ENCODE measurements at places on chromosomes 6 and 20.
A peak's percentile ranks its signal among the peaks of the same experiment; 100 is the strongest.

DNA sequence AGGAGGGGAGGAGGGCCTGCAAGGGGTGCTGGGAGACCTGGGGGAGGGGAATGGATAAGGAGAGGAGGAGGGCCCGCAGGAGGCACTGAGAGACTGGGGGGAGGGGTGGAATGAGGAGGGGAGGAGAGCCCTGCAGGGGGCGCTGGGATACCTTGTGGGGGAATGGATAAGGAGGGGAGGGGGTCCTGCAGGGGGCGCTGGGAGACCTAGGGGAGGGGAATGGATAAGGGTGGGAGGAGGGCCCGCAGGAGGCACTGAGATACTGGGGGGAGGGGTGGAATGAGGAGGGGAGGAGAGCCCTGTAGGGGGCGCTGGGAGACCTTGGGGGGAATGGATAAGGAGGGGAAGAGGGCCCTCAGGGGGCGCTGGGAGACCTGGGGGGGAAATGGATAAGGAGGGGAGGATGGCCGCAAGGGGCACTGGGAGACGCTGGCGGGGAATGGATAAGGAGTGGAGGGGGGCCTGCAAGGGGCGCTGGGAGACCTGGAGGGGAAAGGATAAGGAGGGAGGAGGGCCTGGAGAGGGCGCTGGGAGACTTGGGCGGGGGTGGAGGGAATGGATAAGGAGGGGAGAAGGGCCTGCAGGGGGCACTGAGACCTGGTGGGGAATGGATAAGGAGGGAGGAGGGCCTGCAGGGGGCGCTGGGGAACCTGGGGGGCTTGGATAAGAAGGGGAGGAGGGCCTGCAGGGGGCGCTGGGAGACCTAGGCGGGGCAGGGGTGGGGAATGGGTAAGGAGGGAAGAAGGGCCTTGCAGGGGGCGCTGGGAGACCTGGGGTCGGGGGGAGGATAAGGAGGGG, 1.3 kb upstream of the CTCFL start:
- DNase-seq: peak; percentile 38

DNA sequence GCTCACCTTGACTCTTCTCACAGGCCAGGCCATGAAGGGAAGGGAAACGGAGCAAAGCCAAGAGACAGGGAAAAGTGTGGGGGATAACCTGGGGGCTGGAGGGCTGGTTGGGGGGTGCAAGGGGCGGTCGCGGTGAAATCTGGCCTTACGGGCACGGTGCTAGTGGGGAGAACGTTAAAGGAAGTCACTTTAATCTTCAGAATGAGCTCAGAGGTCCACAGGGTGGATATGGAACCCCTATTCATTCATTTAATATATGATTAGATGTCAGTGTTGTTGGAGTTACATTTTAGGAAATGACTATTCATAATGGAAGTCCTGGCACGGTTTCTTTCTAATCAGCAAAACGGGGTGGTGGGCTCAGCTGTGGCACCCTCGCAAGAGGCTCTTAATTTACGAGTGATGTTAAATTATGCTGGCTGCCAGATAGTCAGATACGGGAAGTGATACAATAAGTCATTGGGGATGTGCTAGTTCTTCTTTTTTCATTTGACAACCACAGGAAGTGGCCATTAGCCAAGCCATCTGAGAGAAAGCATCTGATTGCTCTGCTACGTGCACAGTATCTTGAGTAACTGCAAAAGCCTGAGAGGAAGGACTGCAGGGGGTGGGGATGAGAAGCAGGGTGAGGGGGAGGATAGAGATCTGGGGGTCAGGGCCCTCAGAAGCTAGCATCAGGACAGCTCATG, 253.0 kb downstream of the QKI start:
- DNase-seq: peak; percentile 82

- no peak for DNase-seq
These were observed 245.8 kb upstream of the JAG1 start for GRCh38 chr20:10919396-10920140.

DNA sequence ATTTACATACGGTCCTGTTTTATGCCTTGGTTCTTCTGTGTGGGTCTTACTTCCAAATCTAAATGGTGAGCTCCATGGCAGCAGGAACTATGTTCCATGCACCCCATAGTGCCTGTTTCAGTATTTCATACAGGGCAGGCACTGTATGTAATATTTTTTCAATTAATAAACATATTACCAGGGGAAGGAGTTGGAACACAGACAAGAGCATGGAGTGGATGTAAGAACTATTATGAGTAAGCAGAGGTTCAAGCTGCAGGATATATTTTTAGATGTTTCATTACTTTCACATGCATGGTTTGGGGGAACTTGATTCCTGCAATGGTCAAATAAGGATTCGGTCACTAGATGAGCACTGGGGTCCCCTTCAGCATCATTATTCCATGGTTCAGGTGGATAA, 108.3 kb downstream of the KIF13A start:
- no peak for DNase-seq

- peak; percentile 78 for DNase-seq
These were observed 47.7 kb downstream of the PYGB start for GRCh38 chr20:25295386-25296093.

GRCh38 chr20:46226602-46227001, 81.7 kb downstream of the CDH22 start:
- no peak for DNase-seq

- no peak for DNase-seq
These were observed 160.5 kb upstream of the LAMP5 start for GRCh38 chr20:9353916-9354276.

DNA sequence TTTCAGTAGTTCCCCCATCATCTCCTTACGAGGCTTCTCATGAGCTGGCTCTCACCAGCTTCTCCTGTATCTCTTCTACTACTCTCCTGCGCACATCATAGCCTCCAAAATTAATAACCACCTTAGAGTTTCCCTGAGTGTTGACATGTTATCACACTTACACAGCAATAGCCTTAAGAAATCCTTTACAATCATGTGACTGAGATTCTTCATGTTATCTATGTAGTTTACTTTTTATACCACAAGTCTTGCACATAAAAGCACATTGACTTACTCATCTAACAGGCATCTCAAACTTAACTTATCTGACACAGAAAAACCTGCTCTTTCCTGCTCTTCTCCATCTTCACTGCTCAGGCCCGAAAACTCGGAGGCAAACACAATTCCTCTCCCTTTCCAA, 103.7 kb upstream of the TAB2 start:
- DNase-seq: no peak

DNA sequence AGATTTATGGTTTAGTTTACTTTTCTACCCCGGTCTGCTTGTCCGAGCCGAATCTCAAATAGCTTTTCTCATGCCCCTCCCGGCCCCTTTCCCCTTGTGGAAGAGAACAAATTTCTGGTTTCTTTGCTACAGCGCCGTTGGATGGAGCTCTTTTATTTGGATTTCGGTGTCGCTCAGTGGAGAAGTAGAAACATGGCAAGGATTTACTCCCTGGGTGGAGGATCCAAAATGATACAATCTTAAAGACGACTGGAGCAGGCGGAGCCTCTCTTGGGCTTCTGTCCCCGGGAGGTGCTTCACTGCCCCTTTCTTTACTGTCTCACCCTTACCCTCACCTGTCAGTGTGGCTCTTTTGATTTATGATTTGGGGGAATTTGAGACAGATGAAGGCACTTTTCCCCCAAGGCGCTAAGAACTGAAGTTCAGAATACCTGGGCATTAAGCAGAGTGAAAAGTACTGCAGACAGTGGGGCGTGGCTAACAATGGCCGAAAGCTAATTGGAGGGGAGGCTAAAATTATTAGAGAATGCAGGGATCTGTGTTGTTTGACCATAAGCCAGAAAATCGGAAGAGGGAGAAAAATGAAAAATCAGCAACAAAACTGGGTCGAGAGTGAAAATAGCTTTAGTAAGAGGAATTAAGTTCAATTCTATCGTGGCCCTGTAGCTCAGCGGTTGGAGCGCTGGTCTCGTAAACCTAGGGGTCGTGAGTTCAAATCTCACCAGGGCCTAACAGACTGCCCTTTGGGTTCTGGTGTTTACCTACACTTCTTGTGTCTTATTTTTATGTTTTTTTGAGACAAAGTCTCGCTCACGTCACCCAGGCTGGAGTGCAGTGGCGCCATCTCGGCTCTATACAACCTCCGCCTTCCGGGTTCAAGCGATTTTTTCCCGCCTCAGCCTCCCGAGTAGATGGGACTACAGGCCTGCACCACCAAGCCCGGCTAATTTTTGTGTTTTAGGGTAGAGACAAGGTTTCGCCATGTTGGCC, 145.1 kb upstream of the ZNF184 start:
- no peak for DNase-seq

- DNase-seq: no peak
These were observed 97.1 kb downstream of the CTNNBL1 start for GRCh38 chr20:37790900-37791299.

All from RPMI8226 (cell line).